ENCODE measurements at places on chromosomes 4 and X. TPM values are rescaled to one million over a fixed set of nuclear protein-coding genes. Genes with fewer than 3 reads are reported as not detected.

The TMEM150C gene
- polyA plus RNA-seq: 6.2 TPM

The SHROOM2 gene
- 8.9 TPM for polyA plus RNA-seq

DNA sequence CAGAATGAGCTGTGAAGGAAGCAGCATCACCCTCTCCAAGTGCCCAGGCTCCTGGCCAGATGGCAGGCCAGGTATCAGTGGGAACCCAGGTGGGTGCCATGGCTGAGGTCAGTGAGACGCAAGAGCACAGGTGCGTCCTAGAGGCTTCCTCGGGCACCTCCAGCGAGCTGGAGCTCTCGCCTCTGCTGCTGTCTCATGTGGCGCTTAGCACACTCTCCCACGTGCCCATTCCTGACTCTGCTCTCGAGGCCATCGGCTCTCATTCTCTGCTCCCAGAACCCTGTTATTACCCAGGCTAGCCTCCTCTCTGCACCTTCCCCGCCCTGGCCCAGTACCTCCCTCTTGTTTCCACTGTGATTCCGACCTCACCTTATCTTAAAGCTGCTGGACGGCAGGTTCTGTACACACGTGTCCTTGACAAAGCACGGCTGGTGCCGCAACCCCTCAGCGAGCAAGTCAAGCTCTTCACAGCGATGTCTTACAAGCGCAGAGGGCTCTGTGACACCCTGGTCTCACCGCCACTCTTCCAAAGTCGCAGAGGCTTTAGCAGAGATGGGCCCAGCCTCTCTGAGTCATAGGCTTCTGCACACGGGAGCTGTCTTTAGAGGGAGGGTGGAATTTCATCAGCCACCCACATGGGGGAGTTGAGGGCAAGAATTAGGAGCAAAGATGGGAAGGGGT is 15.4 kb upstream of the MSANTD1 start:
- DNase-seq: no peak

DNA sequence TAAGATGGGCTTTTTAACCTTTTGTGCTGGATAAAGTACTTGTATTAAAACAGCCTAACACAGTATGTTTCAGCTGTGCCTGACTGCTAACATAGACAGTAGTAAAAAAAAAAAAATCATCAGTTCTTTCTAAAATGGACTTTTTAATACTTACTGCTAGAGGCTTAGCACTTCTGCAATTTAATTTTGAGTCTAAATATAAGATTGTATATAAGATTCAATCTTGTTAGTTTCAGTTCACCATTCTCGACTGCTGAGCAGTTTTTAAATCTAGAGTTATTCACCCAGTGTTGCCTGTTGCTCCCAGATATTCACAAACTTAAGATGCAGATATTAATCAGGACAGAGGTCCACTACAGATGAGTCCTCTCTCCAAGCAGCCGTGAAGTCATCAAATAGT is 6.8 kb downstream of the PLA2G12A start:
- no peak for DNase-seq

DNA sequence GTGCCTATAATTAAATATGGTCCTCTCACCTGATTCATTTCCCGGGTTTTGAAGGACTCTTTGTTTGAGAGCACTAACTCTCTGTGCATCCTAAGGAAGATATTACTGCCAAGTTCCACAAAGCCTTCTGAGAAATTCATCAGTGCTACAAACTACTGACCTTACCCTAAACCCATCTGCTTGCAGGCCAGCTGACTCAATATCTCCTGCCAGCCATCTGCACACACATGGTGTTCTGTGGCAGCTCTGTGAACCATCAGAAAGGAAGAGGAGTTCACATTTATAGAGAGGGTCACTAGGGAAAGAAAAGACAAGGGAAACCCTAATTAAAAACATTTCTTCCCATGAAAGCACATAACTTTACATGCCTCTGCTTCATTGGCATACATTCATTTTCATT is 156.7 kb downstream of the ATP10D start:
- DNase-seq: no peak

GRCh38 chrX:17546356-17546755 is 171.4 kb downstream of the NHS start:
- DNase-seq: no peak

DNA sequence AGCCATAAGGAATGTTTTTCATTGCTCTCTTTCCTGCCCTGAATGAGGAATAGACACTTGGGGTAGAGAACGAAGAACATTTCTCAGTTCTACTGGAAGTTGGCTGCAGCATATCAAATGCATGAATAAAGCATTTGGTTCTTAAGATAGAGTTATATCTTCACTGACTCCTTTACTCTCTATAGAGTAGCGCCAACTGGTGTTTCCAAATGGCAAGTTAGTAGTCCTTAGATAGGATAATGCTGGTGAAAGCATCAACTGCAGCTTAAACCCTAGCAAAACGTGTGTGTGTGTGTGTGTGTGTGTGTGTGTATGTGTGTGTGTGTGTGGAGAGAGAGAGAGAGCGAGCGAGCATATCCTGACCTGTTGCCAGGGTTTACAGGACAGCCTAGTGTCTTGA is 62.2 kb upstream of the FRMPD4 start:
- no peak for DNase-seq

DNA sequence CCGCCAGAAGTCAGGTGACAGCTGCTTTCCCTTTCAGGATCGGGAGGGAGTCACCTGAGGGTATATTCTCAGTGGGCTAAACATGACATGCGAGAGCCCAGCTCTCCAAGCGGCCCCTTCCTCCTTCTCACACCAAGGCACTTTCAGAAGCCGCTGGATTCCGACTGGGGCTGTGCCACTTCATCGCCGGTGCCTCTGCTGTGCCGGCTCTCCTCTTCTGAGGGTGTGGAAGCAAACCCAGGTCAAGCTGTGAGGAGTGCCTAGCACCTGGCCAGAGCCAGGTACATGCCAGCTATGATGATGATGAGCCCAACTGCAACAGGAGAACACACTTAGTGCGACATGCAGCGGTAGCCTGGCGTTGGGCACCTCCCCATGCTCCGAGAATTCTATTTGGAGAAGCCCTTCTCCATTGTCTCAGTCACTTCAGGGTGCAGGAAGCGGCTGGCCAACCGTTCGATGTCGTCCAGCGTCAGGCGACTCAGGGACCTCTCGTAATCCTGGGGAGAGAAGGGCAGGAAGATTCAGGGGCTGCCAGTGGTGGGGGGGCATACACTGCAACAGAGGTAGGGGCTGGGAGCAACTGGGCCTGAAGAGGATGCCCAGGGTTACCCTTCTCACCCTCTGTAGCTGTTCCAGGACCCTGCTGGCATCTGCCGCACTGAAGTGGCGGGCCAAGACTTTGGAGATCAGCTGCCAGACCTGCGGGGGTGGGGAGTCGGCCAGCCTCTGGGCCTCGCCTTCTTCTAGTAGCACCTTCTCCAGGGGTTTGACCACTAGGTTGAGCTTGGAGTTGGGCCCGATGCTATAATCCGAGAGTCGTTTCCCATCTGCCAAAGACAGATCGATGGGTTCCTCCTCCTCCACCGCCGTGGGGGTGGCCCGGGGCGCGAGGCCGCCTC is 1.0 kb downstream of the UBL4A start:
- DNase-seq: no peak

The CNGA1 gene
- polyA plus RNA-seq: 10.5 TPM

DNA sequence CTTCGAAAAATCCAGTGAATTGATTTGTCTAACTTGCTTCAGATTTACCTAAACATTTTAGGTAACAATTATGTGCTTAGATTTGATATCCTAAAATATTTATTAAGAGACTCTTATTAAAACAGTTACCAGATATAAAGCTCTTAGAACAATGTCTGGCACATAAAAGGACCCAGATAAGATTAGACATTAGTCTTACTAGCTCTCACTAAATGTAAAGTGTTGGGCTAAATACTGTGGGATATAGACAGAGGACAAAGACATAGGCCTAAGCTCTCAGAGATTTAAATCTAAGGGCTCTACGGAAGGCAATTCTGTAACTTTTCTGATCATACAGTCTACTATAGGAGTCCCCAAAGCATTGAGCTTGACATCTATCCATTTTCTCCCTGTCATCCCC is 94.4 kb upstream of the TRPC3 start:
- DNase-seq: no peak

The SYN1 gene
- 1.3 TPM for polyA plus RNA-seq

The SLC10A4 gene
- polyA plus RNA-seq: 0.16 TPM

DNA sequence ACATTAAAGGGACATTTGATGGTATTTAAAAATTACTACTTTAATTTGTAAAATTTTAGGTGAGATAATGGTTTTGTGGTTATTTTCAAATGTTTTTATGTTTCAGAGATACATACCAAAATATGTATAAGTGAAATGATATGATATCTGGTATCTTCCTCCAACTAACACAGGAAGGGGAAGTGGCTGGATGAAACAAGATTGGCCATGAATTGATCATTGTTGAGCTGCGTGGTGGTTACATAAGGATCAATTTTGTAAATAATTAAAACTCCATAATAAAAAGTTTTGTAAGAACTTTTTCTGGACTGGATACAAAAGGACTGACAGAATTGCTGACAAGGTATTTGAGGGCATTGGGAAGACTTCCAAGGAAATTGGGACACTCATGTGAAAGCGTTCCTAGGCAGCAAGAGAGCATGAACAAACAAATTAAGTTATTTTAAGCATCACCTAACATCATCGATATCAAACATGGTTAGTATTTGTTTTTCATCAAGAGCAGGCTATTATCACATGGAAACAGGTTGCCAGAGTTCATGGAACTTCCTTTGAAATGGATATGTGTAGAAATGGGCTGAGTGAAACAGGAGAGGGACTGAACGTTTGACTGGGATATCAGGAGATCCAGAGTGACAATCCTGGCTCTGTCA is 4.4 kb upstream of the PGM2 start:
- DNase-seq: no peak

- no peak for DNase-seq
Observed at GRCh38 chr4:105057370-105058105, 89.1 kb upstream of the TET2 start.

GRCh38 chr4:7254736-7255487 is 62.6 kb downstream of the SORCS2 start:
- no peak for DNase-seq

GRCh38 chr4:101262683-101263082 is 84.6 kb downstream of the PPP3CA start:
- no peak for DNase-seq

The GRID2 gene
- 0.27 TPM for polyA plus RNA-seq

DNA sequence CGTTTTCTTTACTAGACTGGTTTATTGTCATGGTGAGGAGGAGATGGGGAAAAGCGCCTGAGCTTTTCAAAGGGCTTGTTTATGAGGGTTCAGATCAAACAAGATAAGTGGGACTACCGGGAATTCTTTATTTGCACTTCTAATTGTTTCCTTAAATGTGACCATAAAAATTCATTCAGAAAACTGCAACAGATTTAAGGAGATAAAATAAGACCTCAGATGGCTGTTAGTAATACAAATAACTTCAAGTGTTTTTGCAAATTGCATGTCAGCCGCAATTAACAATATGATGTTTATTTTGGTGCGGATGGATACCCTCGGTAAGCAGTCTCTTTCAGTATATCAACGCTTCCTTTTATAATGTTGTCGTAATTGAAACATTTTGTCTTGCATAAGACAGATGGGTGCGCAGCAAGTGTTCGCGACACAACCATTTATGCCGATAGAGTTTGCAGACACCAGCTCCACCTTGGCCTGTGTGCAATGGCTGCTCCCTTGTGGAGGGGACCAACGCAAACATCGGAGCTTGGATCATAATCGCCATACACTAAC is 151.0 kb downstream of the C4orf33 start:
- DNase-seq: peak; percentile 15

- no peak for DNase-seq
Observed at GRCh38 chr4:182548156-182548555, 305.0 kb downstream of the TENM3 start.

The UGT2B7 gene
- polyA plus RNA-seq: 106 TPM

The RGN gene
- polyA plus RNA-seq: 1.8 TPM

DNA sequence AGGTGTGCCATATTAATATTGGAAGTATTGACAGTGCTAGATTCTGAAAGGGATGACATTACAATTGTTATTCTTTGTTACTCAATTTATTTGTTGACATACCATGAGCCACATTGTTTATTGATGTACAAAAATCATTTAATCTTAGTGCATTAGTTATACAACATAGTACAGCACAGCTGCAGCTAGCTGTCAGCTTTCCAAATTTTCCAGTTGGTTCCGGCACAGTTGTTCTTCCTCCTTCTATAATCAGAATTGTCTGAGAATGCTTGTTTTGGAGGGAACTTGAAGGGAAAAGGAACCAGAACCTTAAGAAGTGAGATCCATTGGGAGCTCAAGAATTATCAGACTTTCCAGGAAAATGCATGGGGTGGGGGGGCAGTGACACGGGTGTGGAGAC is 281.4 kb downstream of the ZIC3 start:
- no peak for DNase-seq

DNA sequence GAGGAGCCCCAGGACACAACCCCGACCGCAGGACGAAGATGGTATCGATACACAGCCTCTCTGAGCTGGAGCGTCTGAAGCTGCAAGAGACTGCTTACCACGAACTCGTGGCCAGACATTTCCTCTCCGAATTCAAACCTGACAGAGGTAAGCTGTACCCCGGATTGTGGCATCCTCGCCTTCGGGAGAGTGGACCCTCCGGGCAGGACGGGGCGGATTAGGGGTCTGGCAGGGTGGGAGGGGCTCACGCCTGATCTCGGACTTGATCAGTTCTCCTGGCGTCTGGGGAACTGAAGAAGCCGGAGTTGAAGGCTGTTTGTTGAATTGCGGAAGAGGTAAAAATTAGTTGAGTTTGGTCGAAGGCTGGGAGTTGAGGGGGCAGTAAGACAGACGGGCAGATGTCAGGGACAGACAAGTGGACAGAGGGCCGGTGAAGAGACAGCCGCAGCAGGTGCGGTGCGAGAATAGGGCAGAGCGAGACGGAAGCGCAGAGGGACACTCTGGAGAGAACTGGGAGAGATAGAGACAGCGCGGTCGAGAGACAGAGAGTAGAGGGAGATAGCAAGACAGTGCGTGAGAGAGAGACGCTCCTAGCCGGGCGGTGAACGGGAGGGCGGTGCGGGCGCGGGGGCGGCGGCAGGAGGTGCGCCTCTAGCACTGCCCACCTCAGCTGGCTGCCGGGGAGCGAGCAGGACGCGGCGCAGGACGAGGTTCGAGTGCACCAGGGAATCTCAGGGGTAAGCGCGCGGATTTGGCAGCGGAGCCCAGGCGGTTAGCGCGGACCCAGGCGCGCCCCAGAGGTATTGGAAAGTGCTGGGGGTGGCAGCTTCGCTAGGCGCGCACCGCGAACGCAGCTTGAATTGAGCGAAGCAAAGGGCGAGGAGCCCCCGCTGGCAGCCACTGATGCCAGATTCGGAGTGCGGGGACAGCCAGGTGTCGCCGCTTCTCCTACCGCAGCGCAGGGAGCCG is 23.9 kb downstream of the ARHGAP36 start:
- DNase-seq: no peak

GRCh38 chr4:164011791-164012190 is 517.3 kb downstream of the TMA16 start:
- no peak for DNase-seq

GRCh38 chr4:22356987-22357596 is 158.8 kb downstream of the ADGRA3 start:
- DNase-seq: peak; percentile 36

The COL4A6 gene
- polyA plus RNA-seq: not detected

GRCh38 chr4:119643306-119644042 is 14.9 kb upstream of the PDE5A start:
- DNase-seq: peak; percentile 73

GRCh38 chr4:41927796-41928499 is 7.3 kb upstream of the TMEM33 start:
- DNase-seq: no peak

The NAT8L gene
- under 0.01 TPM for polyA plus RNA-seq

The GPR143 gene
- polyA plus RNA-seq: 1.5 TPM

The EVC2 gene
- 0.83 TPM for polyA plus RNA-seq

GRCh38 chrX:31590581-31591114 is 518.8 kb upstream of the FTHL17 start:
- no peak for DNase-seq

The FGF5 gene
- not detected for polyA plus RNA-seq

The WAS gene
- polyA plus RNA-seq: 6.2 TPM

- no peak for DNase-seq
Observed at GRCh38 chr4:69322055-69322454, 41.8 kb downstream of the UGT2B28 start.
